ENCODE measurements at places on chromosomes 6 and 20.

DNA sequence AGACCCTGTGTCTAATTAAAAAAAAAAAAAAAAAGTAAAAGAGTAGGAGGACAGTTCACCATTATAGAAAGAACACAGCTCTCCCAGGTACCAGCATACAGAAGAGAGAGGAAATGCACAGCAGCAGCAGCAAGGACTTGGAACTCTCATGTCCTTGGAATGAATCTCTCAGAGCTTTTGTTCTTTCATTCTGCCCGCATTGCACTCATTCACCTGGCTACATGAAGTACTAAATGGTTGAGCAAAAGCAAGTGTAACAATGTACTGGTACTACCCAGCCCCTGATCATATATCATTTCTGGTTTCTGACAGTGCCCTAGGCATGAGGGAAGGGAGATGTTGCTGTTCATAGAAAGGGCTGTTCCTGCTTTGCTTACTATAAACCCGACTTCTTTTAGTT lies 12.1 kb upstream of the BTN3A3 start:
- DNase-seq: no peak

GRCh38 chr6:157840776-157841175 lies 17.7 kb downstream of the SNX9 start:
- DNase-seq: no peak

- DNase-seq: no peak
Observed at GRCh38 chr20:48329031-48329615, 498.7 kb downstream of the PREX1 start.

DNA sequence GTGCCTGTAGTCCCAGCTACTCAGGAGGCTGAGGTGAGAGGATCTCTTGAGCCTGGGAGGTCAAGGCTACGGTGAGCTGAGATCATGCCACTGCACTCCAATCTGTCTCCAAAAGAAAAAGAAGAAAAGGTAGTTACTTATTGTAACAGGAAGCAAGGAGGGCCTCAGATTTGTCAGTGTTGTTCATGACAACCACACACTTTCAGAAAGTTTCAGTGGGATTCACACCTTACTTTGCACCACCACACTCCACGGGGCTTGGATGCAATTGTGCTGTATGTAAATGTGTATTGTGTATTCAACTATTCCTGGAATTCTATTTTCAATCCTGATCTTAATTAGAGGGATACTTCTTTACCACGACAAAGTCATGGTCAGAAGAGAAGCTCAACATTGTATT lies 142.6 kb downstream of the ELOVL4 start:
- DNase-seq: no peak

DNA sequence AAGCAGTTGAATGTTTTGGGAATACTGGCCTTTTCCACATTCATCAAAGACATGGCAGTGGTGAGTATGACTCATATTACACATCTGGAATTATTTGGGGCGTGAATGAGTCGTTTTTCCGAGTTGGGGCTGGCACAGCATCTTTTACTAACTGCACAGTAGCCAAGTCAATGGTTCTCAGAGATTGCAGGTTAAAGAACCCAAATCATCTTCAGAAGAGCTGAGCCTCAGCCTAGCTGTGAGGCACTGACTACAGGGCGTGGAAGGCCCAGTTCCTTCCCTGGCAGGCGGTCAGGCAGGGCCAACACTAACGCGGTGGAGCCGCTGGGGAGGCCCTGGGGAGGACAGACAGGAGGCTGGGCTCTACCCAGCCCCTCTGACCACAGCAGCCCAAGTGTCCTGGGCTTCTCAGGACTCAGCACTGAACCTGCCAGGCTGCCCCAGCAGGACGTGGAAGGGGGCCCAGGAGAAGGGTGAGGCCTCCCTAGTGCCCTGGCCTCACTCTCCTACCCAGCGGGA lies 20.1 kb upstream of the HELZ2 start:
- DNase-seq: no peak

GRCh38 chr6:155311086-155311485 lies 3.2 kb downstream of the TFB1M start:
- DNase-seq: no peak

DNA sequence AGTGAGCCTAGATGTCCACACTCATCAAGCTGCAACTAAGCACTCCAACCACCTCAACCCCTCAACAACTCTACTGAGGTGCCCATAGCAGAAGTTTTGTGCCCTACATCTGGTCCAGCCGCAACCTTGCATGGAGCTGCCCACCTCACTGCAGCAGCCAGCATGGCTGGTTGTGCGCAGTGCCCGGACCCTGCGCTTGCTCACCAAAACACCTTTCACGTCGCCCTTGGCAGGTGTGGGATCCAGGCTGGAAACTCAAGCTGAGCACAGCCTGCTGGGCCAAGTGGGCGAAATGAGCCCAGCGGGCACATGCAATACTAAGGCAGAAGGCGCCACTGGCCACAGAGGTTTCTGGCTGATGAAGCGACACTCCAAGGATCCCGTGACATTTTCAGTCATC lies 902.4 kb downstream of the TBC1D32 start:
- DNase-seq: no peak

- no peak for DNase-seq
Observed at GRCh38 chr20:34112600-34113101, 608 bp upstream of the EIF2S2 start.

GRCh38 chr6:53492860-53493634 lies 51.9 kb downstream of the GCLC start:
- DNase-seq: peak; percentile 5

DNA sequence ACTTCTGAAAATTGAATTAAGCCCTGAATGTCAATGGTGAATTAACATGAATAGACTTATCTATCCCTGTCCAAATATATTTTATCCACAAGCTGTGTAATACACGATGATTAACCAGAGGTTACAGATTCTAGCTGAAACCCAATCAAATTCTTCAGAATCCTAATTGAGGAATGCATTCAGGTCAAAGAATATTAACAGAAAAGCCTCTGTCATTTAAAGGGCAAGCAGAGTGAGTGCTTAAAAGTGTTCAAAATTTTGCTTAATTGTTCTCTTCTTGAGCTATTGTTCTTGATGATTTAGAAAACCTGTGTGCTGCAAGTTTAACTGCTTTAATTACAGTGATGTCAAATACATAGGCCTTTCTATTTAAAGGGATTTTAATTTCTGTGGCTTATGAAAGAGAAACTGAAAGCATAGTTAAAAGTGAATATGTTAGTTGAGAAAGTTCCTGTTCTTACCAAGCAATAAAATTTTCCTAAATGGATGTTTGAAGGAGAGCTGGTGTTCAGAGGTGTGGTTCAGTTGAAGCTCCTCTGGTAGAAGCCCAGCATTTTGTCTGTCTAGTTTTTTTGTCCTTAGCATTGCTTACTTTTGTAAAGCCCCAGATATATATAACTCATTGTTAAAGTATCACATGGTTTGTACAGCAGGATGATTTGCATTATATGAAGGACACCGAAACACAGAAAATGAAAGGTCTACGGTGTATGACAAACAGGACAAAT lies 466.3 kb upstream of the PLCB4 start:
- DNase-seq: no peak

DNA sequence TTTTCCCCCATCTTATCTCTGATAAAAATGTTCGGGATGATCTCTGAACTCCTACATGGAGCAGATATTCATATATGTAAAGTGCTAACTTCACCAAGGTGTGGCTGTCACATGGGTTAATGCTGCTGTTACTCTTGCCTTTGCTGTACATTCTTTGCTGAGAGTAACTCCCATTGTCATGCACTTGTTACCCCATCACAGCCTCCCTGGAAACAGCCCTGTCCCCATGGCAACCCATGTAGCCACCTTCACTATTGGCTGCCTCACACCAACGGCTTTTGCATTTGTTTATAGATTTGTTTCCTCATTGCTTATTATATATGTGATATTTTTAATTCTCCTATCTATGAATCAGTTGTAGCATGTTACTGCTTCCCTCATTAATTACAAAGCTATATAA lies 17.3 kb upstream of the IBTK start:
- no peak for DNase-seq

GRCh38 chr6:28865401-28866204 lies 58.2 kb downstream of the TRIM27 start:
- no peak for DNase-seq

DNA sequence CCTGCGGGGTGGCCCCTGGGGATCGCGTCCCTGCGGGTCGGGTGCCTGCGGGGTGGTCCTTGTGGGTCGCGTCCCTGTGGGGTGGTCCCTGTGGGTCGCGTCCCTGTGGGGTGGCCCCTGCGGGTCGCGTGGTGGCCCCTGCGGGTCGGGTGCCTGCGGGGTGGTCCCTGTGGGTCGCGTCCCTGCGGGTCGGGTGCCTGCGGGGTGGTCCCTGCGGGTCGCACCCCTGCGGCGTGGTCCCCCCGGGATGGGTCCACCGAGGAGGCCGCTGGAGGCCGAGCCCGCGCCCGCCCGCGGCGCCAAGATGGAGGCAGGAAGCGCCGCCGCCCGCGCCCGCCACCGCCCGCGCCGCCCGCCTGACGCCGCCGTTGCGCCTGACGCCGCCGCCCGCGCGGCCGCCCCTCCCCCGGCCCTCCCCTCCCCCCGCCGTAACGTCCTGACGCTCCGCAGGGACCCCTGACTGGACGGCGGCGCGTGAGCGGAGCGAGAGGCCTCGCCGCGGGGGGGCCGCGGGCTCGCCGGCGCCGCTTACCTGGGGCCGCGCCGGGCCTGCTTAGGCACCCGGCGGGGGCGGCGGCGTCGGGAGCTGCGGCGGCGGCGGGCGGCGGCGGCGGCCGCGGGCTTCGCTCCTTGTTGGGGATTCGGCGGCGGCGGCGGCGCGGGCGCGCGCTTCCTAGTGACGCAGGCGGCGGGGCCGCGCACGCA lies at the start of gene GMEB2:
GMEB2 (minus strand) TSS at position 678 of the 705 bp plus-strand sequence. CDS start 7,704 bp downstream, outside the sequence.
- no peak for DNase-seq

GRCh38 chr6:129032602-129033001 lies 149.7 kb downstream of the LAMA2 start:
- no peak for DNase-seq

Data from NCI-H187 treated with DMSO at 0.1 percent for 48 hours (cell line).